ENCODE measurements at places on chromosomes 11 and 22.
A peak's percentile ranks its signal among the peaks of the same experiment; 100 is the strongest.

DNA sequence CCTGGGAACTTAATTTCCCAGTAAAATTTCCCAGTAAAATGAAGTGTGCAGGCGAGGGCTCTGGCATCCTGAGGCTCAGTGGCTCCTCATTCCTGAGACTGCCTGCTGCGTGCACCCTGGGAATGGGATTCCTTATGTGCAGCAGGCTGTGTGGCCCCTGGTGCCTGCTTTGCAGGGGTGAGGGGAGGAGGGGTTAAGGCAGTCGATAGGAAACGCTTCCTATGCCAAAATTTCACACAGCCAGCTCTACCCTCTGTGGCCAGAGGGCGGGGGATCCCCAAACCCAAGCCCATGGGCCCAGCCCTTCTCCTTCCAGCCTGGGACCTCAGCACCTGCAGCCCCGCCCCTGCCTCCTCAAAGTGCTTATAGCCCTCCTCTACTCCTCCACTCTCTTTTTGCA, 12.1 kb upstream of the BAIAP2L2 start:
- no peak overlapping the region for H3K4me3 ChIP-seq
- no peak for DNase-seq
- no peaks in the 10 kb centered on the region for H3K4me1 ChIP-seq
- H3K27me3 ChIP-seq = no peaks in the 10 kb centered on the region
- H3K27ac ChIP-seq = no peak overlapping the region

DNA sequence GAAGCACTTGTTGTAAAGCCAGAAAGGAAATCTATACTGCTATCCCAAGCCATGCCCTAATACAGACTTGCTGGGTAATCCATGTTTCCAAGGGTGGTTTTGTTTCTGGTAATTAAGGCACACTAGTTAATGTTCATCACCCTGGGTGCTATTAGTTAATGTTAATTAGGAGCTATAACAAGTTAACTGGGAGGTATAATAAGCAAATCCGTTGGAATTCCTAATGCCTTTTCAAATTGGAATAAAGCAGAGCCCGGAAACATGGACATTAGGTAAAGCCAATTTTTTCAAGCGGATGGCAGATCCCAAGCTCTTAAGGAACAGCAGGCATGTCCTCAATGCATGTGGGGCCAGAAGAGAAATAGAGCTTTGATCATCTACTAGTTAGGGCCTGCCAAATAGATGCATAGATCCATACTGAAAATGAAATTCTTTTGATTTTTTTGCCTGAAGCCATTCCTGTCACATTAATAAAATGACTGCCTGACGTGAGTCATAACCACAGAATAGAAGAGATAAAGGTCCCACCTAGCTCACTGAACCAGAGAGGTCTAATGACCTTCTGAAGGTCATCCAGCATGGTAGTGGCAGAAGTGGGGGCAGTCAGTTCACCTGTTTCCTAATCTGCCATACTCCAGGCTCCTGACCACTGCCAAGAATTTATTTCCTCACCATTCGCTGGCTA, 28.5 kb upstream of the CCDC34 start:
- DNase-seq = no peak
- H3K27ac ChIP-seq = no peak overlapping the region
- peaks cover under 1% of the 10 kb centered on the region for H3K27me3 ChIP-seq
- H3K4me3 ChIP-seq = no peak overlapping the region
- no peaks in the 10 kb centered on the region for H3K36me3 ChIP-seq

DNA sequence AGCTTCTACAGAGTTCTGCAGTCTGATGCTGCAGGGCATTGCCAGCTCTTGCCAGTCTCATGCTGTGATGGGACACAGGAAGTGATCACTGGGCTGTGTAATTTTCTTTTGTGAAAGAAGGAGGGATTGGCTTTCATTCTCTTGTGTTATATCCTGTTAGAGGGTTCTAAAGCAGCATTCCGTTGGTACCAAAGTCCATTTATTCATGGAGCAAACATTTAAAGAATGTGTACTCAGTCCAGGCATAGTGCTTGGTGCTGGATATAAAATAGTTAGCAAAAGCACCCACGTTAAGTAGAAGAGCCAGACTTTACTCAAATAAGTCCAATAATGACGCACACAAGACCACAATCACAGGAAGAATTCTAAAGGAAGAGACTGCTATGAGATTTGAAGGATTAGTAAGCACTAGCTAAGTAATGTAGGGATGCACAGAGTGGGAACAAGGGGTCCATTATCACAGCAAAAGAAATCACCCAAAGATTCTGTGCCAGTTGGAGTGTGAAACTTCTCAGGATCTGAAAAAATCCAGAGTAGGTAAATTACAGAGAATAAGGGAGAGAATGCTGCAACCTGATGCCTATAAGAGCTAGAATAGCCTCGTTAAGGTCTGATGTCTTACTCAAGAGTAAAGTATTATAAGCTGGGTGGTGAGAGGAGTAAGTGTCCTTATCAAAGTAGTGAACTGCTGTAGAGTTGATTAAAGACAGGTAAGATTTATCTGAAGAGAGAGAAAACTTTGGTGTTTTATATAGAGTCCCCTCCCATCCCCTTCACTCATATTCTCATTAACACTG, 728.3 kb downstream of the METTL15 start:
- no peaks in the 10 kb centered on the region for H3K27me3 ChIP-seq
- no peaks in the 10 kb centered on the region for H3K36me3 ChIP-seq
- no peak overlapping the region for H3K4me3 ChIP-seq
- no peak overlapping the region for H3K27ac ChIP-seq
- DNase-seq = no peak

DNA sequence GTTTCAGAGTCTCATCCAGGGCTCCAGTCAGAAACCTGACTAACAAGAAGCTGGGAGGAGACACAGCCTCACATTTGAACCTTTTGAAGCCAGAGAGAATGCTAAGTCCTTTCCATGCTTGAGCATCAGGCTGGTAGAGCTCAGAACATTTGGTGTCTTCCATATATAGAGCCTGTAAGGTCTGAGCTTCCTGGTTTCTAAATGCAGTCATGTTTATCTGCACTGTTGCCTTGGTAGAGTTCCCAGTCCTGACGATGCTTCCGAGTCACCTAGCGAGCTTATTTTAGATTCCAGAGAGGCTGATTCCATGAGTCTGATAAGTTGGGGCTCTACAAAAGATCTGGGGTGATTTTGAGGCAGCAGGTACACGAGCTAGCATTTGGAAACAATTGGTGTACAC, 68.4 kb upstream of the SORL1 start:
- H3K27me3 ChIP-seq = no peaks in the 10 kb centered on the region
- no peaks in the 10 kb centered on the region for H3K36me3 ChIP-seq
- no peak for DNase-seq
- no peak overlapping the region for H3K4me3 ChIP-seq

DNA sequence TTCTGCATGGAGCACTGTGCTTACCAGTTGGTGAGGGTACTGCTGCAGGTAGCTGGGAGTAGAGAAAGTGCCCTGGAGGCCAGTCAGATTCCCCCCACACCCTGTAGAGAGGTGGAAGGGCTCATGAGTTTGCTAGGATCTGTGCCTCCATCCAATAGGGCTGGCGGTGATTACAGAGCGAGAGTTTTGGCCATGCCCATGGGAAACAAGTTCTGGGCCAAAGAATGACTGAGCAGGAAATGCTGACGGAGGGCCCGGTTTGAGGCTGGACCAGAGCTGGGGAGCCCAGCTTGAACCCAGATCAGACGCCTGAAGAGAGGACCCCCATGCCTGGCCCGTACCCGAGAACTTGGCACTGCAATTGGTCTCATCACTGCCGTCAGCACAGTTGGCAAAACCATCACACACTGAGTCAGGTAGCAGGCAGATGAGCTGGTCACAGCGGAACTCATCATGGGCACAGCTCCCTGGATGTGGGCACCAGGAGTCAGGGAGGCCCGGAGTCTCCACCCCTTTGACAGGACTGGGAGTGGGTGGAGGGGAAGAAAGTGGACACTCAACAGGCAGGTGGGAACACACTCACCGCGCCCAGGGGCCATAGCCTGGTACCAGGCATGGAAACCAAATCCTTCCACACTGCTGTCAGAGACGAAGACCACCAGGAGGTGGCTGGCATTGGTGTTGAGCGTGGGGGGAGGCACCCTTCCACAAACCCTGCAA, 2.1 kb downstream of the MFRP start:
- no peak overlapping the region for H3K4me3 ChIP-seq
- H3K27ac ChIP-seq = no peak overlapping the region
- no peaks in the 10 kb centered on the region for H3K36me3 ChIP-seq
- DNase-seq = no peak
- H3K27me3 ChIP-seq = peaks cover 21% of the 10 kb centered on the region

GRCh38 chr11:66328031-66328301, 8.3 kb downstream of the RIN1 start:
- H3K4me1 ChIP-seq = peaks cover 27% of the 10 kb centered on the region
- no peak overlapping the region for H3K4me3 ChIP-seq
- no peaks in the 10 kb centered on the region for H3K36me3 ChIP-seq
- H3K27me3 ChIP-seq = no peaks in the 10 kb centered on the region
- DNase-seq = peak; percentile 41
- H3K27ac ChIP-seq = no peak overlapping the region

DNA sequence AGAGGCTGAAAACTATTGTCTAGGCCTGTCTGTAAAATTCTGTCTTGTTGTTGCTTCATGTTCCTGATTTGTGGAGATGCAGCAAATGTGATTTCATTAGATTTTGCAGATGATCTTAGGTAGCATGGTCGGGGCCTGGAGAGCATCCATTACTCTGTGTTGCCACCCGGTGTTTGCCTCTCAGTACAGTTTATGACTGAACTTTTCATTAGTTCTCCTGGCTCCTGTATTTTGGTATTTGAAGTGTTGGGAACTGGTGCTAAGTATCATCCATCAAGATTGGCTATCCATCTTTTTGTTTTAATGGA, 7.7 kb downstream of the YWHAH start:
- DNase-seq = no peak
- H3K36me3 ChIP-seq = peaks cover 67% of the 10 kb centered on the region
- H3K4me3 ChIP-seq = no peak overlapping the region
- peak overlapping the region; percentile 76 for H3K27ac ChIP-seq
- no peaks in the 10 kb centered on the region for H3K27me3 ChIP-seq

DNA sequence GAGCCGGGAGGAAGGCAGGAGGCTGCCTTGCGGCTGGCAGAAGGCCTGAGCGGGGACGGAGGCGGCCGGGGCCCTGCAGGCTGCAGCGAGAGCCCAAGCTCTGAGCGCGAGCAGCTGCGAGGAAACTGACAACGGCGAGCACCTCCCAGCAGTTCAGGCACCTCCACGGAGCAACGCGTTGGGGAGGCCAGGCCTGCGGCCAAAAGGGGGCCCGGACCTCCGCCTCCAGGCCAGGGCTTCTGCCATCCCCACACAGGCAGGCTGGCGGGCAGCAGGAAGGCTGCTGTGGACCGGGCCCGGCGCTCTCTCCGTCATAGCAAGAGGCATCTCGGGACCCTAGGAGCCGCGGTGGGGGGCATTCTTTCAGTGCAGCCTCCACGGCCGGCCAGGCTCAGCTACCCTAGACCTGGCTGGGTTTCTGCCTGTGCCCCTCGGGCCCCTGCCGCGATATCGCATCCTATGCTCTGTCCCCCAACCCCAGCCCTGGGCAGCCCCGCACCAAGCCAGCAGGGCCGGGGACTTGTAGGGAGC, 22.9 kb upstream of the SLC22A12 start:
- no peak overlapping the region for H3K27ac ChIP-seq
- peaks cover 11% of the 10 kb centered on the region for H3K4me1 ChIP-seq
- H3K27me3 ChIP-seq = peaks cover 5% of the 10 kb centered on the region
- no peaks in the 10 kb centered on the region for H3K36me3 ChIP-seq

GRCh38 chr11:34651551-34651950, 30.7 kb downstream of the EHF start:
- no peak for DNase-seq
- no peak overlapping the region for H3K27ac ChIP-seq
- peaks cover 48% of the 10 kb centered on the region for H3K4me1 ChIP-seq
- peaks cover 43% of the 10 kb centered on the region for H3K27me3 ChIP-seq

GRCh38 chr11:133559382-133559781, 27.1 kb upstream of the OPCML start:
- no peak overlapping the region for H3K27ac ChIP-seq
- no peaks in the 10 kb centered on the region for H3K4me1 ChIP-seq
- H3K27me3 ChIP-seq = no peaks in the 10 kb centered on the region

GRCh38 chr11:61152816-61153592, 8.2 kb downstream of the VPS37C start:
- H3K36me3 ChIP-seq = peaks cover 23% of the 10 kb centered on the region
- H3K27ac ChIP-seq = no peak overlapping the region
- no peak for DNase-seq
- H3K27me3 ChIP-seq = no peaks in the 10 kb centered on the region
- peaks cover 5% of the 10 kb centered on the region for H3K4me1 ChIP-seq

DNA sequence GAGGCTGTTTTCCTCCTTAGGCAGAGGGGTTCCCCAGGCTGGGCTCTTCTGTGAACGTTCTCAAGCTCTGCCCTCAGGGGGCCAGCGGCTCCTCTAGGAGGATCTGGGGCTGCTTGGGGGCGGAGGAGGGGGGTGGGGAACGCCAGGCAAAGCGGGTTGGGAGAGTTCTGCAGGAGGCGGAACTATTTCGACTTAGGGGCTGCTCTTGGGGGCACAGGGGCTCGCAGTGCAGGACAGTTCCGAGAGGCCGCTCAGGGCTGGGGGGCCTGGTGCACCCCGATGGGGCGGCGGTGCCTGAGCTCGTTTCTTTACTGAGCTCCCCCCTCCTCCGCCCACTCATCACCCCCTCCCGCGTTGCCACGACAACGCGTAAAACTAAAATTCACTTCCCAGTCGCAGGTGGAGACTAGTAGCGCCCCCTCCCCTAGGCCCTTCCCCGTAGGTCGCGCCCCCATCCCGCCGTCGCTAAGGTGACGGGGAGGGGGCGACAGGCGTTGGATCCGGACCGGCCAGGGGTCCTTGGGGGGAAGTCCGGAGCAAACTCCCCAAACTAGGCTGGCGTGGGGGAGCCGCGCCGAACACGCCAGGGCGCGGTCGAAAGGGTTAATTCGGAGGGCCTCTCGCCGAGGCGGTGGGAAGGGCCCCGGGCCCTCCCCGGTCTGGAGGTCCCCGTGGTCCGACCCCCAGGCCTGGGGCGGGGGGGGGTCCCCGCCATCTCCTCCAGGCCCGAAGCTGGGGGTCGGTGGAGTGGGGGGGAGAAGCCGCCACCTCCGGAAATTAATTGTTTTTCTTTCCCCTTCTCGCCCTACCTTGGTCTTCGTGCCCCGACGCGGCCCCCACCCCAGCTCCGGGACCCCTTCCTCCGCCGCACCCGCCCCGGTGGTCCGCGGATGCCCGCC, 857 bp downstream of the SHANK3 start:
- DNase-seq = peak; percentile 23
- no peaks in the 10 kb centered on the region for H3K36me3 ChIP-seq
- H3K4me3 ChIP-seq = peak overlapping the region; percentile 18
- no peak overlapping the region for H3K27ac ChIP-seq
- H3K27me3 ChIP-seq = peaks cover 39% of the 10 kb centered on the region
- H3K4me1 ChIP-seq = peaks cover 11% of the 10 kb centered on the region

- H3K4me1 ChIP-seq = peaks cover 8% of the 10 kb centered on the region
- no peak for DNase-seq
- H3K36me3 ChIP-seq = no peaks in the 10 kb centered on the region
- H3K27ac ChIP-seq = no peak overlapping the region
- H3K27me3 ChIP-seq = peaks cover 14% of the 10 kb centered on the region
- no peak overlapping the region for H3K4me3 ChIP-seq
These were observed 136.4 kb downstream of the NECTIN1 start for GRCh38 chr11:119592642-119593041.

DNA sequence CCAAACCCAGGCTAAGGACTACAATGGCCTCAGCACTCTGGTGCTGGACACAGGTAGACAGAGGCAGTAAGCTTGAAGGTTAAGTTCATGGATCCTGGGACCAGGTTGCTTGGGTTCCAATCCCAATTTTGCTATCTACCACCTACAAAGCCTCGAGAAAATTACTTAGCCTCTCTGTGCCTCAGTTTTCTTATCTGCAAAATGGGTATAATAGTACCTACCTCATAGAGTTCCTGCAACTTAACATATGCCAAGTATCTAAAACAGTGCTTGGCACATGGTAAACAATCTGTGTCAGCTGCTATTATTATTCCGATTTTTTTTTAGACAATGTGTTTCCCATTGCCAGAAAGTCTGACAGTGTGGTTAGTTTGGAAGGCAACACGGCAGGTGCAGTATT, 37.5 kb downstream of the SYN3 start:
- no peak overlapping the region for H3K4me3 ChIP-seq
- H3K4me1 ChIP-seq = peaks cover 4% of the 10 kb centered on the region
- H3K27ac ChIP-seq = no peak overlapping the region
- DNase-seq = no peak
- H3K36me3 ChIP-seq = no peaks in the 10 kb centered on the region
